NCI-H510A treated with DMSO at 0.1 percent for 48 hours (cell line): ENCODE measurements at places on chromosomes 6 and 20.

- no peak for DNase-seq
Observed at GRCh38 chr6:41422161-41422560, 86.8 kb downstream of the NCR2 start.

DNA sequence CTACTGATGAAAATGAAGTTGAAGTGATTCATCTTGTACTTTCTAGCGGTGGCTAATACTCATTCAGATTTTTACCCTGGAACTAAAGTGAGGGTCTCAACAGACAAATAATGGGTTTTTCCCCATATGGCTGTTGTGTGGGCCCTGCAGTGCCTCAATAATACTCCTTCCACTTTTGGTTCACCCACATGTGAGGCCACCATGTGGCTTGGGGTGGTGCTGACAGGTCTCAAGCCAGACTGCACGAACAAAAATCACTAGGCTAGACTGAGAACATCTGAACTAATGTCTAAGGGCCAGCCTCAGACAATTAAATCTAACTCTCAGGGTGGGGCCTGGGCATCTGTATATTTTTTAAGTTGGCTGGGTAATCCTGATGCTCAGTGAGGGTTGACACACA is 7.9 kb upstream of the COL12A1 start:
- DNase-seq: no peak

- DNase-seq: no peak
Observed at GRCh38 chr6:144585217-144585814, 300.2 kb downstream of the UTRN start.

GRCh38 chr6:116682334-116682712 is 1.3 kb downstream of the KPNA5 start:
- DNase-seq: peak; percentile 31

GRCh38 chr6:53483423-53484353 is 61.2 kb downstream of the GCLC start:
- DNase-seq: no peak

- no peak for DNase-seq
Observed at GRCh38 chr6:139474145-139475108, 100.0 kb upstream of the CITED2 start.

GRCh38 chr20:13267231-13267630 is 46.2 kb downstream of the ISM1 start:
- no peak for DNase-seq

DNA sequence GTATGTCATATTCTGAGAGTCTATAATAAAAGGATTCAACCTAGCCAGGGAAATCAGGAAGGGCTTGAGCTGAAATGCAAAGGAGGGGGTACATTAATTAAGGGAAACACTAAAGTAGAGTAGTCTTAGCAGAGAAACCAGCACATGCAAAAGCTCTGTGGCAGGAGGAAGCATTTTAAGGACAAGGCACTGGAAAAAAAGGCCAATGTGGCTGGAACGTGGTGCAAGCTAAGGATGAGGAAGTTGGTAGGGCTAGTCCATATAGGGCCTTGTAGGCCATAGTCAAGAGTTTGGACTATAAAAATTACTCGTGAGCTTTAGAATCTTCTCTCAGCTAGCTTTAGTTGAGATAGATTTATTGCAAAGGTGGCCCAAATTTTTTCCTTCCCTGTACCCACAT is 75.2 kb upstream of the TOP1 start:
- DNase-seq: no peak

DNA sequence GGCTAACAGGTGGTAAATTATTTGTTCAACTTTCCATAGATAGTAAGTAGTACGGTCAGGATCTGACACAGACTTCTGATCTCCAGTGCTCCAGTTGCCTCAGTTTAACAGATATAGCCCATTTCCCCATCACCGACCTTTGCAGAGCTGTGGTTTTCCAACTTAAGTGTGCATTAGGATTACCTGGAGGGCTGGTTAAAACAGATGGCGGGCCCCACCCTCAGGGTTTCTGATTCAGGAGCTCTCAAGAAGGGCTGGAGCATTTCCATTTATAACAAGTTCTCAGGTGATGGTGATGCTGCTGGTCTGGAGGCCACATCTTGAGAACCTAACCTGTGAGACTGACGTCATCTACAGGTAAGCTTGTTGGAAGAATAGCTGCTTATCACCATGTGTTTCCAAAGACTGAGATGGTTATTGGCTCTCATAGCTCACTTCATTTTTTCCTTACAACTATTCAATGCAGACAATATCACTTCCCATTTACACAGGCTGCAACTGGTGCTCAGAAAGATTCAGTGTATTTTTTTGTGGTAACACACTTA is 360.1 kb upstream of the CHD6 start:
- no peak for DNase-seq

GRCh38 chr20:43969028-43969447 is 54.4 kb downstream of the TOX2 start:
- DNase-seq: no peak

DNA sequence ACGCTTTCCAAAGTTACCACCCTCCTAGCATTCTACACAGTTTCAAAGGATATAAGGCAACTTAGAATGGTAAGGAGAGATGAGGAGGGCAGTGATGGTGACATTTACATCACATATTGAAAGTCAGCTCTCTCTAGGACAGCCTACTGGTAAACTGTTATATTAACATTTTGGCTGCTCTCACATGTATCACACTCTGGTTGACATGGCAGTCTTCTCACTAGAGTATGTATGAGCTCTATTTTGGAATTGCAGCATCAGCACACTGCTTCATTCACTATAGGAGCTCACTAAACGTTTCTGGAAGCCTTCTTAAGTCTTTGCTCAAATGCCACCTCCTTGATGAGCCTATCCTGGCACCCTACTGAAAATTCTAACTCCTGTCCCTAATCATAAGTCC is 135.7 kb upstream of the ENPP5 start:
- DNase-seq: no peak
